ENCODE measurements at places on chromosomes 7 and 10. TPM values are rescaled to one million over a fixed set of nuclear protein-coding genes. Genes with fewer than 3 reads are reported as not detected.

GRCh38 chr7:7802531-7802930 is 84.1 kb upstream of the RPA3 start:
- no peak for DNase-seq

GRCh38 chr7:132847376-132847775 is 234.5 kb downstream of the CHCHD3 start:
- no peak for DNase-seq

The WNT2 gene
- total RNA-seq = 13.9 TPM

DNA sequence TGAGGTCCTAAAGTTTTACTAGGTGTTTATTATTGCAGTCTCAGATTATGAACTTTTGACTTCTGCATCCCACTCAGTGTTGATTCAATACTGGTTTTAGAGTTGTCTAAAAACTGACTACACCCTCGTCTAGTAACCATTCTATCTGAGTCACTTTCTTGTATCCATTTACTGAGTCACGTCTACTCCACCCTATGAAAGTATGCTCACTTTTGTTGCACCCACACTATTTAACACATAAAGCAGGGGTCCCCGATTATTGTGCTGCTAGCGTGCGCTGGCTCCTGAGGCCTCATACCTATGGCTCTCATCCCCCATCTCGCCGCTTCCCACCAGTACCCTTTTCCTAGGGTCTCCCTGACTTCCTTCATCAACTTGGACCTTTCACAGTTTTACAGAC is 2.0 kb downstream of the SAMD9 start:
- no peak for DNase-seq
